Nephron progenitor cell (in vitro differentiated cells): ENCODE measurements at places on chromosomes 12 and 14.

- no peak for DNase-seq
Measured at GRCh38 chr12:131202592-131203378, 249.1 kb downstream of the ADGRD1 start.

GRCh38 chr12:67220065-67220464, 49.1 kb upstream of the CAND1 start:
- DNase-seq = no peak

- peak; percentile 26 for DNase-seq
Measured at GRCh38 chr12:27971121-27971489, 1.4 kb downstream of the PTHLH start.

GRCh38 chr14:31843361-31844091, 233.6 kb upstream of the ARHGAP5 start:
- DNase-seq = no peak

- no peak for DNase-seq
Measured at GRCh38 chr12:124592050-124592449, 24.6 kb upstream of the NCOR2 start.

DNA sequence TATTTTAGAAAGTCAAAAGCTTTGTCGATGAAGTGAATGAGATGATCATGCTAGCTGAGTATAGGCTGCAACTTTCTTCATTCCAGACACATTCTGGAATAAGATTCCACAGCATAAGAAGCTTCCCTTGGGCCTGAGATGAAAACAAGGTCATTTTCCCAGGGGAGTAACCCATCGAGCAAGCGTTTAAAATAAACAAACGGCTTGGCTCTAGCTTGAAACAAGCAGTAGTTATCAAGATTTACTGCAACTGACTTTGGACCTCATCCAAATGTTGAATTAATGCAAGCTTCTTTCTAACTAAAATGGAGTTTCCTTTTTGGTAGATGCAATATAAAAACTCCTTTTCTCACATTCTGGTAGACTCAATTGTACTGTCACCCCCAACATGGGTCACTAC, 23.0 kb downstream of the KCNJ8 start:
- DNase-seq = peak; percentile 7

GRCh38 chr14:48614003-48614402, 938.6 kb upstream of the MDGA2 start:
- no peak for DNase-seq

DNA sequence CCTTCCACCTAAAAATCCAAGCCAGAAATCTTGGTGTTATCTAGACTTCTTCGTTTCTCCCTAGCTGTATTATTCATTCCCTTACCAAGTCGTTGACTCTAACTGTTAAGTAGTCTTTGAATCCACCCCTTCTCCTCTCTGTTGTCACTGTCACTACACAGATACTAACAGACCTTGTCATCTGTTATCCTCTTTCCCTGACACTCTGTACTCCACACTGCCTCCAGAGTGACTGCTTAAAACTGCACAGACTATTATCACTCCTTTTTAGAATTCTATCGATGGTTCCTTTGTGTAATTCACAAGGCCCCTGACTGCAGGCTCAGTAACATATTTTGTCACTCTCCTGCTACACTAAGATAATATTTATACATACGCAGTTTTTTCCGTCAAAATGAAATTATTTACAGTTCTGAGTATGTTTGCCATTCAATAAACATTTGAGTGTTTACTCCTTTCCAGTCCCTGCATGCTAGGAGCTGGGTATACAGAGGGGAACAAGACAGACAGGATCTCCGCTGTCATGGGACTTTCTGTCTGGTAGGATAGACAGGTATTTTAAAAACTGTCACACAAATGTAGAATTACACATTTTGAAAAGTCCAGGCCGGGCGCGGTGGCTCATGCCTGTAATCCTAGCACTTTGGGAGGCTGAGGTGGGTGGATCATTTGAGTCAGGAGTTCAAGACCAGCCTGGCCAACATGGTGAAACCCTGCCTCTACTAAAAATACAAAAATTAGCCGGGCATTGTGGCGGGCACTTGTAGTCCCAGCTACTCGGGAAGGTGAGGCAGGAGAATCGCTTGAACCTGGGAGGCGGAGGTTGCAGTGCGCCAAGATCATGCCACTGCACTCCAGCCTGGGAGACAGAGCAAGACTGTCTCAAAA, 3.8 kb downstream of the MARS1 start:
- DNase-seq = no peak

GRCh38 chr14:104632781-104633180, 28.2 kb upstream of the TMEM179 start:
- no peak for DNase-seq

- no peak for DNase-seq
Measured at GRCh38 chr12:53060721-53061276, 10.9 kb downstream of the TNS2 start.

DNA sequence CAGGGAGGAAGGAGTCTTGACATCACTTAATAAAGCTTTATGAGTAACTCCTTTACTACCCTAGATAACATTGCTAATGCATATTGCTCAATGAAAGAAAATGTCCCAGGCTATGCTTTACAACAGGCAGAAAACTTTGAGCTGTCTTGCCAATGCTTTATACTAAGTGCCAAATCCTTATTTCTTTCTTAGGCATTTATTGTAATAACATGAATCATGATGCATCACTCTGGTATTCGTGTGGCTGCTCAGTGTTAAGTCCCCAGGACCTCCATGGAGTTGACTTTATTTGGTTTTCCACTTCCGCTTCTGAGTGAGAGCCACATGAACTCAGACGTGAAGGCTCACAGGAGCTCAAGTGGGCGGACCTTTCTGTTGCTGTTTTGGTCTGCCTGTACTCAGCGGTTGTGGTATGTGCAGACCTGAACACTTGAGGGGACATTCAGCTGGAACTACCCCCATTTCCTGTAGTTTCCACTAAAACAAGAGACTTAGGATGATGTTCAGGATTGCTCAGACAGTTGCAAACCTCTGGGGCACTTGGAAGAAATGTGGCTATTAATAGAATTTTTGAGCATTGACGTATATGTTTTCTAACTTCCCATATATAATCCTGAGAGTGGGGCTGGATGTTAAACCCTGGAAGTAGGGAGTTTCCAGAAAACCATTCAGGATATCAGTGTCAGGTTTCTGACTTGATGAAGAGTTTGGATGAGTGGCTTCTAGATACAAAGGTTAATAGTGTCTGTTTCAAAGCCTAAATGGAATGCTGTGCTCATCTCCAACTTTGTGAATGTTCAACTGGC, 258.6 kb downstream of the MSRB3 start:
- no peak for DNase-seq

GRCh38 chr12:12474931-12475795, 87.5 kb downstream of the DUSP16 start:
- DNase-seq = no peak

DNA sequence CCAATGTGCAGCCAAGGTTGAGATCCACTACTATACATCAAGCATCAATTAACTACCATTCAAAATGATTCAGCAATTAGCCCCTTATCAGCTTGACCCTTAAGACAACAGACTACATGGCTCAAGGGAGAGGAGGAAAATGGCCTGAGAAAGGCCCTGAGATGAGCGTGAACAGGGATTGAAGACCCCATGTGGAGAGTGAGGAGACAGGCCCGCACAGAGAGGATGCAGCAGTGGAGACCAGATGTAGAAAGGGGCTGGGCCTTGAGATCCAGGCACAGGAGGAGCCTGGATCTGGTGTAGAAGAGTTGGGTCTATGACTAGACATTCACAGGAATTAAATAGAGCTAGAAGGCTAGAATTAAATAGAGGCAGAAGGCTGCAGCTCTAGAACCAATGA, 229.1 kb downstream of the MON2 start:
- no peak for DNase-seq

DNA sequence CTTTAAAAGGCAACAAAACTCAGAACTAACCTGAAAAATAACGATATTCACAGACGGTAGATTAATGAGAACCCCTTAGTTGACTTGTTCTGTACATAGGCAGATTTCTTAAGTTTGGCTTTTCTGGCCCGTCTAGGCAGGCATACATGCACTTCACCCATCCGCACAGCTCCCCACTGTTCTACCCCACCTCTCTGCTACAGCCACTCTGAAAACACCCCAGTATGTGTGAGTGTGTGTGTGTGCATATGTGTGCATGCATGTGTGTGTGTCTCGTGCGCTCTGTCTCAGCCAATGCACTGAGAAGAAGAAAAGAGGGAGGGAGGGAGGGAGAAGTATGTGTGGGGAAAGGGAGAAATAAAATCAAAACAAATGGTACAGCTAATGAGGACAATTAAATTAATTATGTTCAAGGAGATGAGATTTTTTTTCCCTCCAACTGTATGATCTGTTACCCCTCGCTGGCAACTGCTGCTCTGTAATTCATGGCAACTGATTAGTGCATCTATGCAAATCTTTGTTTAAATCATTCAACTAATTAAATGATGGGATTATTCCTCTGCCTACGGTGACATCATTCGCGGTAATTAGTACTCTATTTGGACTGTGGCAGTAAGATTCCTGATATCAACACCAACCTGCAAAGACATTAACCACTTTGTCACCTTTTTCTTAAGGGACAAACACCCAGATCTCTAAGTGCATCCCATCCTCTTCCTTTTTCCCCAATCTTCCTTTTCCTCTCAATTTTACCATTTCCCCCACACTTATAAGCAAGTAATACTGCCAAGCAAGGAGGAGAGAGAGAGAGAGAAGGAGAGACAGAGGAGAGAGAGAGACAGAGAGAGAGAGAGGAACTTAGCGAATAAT, 2.2 kb upstream of the LMO3 start:
- no peak for DNase-seq

DNA sequence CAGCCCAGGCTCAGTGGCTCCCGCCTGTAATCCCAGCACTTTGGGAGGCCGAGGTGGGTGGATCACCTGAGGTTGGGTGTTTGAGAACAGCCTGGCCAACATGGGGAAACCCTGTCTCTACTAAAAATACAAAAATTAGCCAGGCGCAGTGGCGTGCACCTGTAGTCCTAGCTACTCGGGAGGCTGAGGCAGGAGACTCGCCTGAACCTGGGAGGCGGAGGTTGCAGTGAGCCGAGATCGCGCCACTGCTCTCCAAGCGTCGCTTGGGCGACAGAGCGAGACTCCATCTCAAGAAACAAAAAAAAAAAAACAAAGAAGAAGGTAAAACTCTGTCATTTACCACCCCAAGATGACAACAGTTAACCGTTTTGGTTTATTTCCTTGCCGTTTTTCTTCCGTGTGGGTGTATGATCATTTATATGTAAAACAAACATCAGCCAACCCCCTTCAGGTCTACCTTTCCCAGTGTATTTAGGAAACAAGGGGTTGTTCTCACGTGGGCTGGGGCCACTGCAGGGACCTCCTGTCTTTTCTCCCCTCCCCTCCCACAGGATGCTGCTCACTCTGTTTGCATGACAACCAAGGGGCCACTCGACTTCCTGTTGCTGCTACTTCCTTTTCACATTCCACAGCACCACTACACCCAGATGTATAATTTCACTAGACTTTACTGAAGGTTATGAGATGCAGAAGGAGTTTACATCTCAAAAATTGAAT, 13.6 kb downstream of the TTC9 start:
- no peak for DNase-seq

- DNase-seq = peak; percentile 77
Measured at GRCh38 chr12:7017870-7018349, 366 bp downstream of the LPCAT3 start.

DNA sequence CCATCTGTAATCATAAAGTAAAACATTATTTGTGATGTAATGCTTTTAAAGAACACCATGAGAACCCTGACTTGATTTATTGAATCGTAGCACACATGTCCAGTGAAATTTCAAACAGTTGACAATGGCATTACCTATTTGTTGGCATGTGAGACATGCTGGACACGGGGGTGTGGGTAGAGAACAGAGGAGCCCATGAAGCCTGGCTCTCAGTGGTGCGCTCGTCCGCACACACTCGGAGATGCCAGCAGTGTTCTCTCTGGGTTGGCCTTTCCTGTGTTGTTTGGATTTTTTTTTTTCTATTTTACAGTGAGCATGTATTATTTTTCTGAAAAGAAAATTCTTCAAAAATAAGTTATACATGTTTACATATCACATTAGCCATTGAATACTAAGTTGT, 78.2 kb downstream of the PPP2R5C start:
- no peak for DNase-seq
